GM23248 (cell line): ENCODE measurements at places on chromosomes 5 and 9. TPM values are rescaled to one million over a fixed set of nuclear protein-coding genes. Genes with fewer than 3 reads are reported as not detected.

DNA sequence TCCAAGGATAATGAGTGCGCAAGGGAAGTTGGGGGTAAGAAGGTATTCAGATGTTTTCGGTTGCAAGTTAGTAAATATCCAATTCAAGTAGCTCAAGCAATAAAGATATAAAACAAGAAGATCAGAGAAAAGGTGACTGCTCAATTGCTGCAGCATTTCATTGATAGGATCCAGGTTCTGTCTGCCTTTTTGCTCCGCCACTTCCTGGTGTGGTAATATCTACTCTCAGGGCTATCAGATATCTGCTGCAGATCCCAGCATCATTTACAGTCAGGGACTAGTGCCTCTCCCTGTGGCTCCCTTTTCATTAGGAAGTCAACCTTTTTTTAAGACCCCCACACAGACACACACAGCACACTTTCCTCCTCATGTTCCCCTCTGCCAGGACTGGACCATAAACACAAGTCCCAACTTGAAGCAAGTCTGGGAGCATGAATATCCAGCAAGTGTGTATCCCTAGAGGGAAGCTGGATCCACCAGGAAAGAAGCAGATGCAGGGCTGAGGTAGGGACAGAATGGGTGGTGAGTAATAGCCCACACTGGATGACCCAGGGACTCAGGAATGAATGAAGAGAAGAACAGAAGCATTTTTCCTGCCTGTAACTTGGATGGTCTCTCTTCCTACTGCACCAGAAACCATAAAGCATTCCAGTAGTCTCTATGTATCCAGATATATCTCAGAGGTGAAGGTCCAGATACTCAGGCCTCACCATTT lies 53.7 kb downstream of the ZNF622 start:
- no peaks in the 10 kb centered on the region for H3K36me3 ChIP-seq
- peaks cover 29% of the 10 kb centered on the region for H3K4me1 ChIP-seq
- no peaks in the 10 kb centered on the region for H3K27me3 ChIP-seq
- DNase-seq: peak; percentile 85

GRCh38 chr9:116928289-116928688 lies 241.2 kb downstream of the TRIM32 start:
- 0 out of 2 replicates have a peak, but pooled peaks cover 8% of the 10 kb centered on the region for H3K27me3 ChIP-seq
- no peaks in the 10 kb centered on the region for H3K4me1 ChIP-seq
- H3K36me3 ChIP-seq: no peaks in the 10 kb centered on the region
- no peak overlapping the region for H3K27ac ChIP-seq
- no peak for DNase-seq

CXCL14 gene
- polyA plus RNA-seq: 0.63 and 0.88 TPM in 2 replicates

GRCh38 chr5:160129841-160130240 lies 10.6 kb upstream of the PWWP2A start:
- no peak overlapping the region for H3K4me3 ChIP-seq
- no peak overlapping the region for H3K27ac ChIP-seq
- H3K4me1 ChIP-seq: peaks cover 9% of the 10 kb centered on the region
- DNase-seq: peak; percentile 34
- no peaks in the 10 kb centered on the region for H3K27me3 ChIP-seq

SPATA31A3 gene
- polyA plus RNA-seq: not detected in 2 replicates

DNA sequence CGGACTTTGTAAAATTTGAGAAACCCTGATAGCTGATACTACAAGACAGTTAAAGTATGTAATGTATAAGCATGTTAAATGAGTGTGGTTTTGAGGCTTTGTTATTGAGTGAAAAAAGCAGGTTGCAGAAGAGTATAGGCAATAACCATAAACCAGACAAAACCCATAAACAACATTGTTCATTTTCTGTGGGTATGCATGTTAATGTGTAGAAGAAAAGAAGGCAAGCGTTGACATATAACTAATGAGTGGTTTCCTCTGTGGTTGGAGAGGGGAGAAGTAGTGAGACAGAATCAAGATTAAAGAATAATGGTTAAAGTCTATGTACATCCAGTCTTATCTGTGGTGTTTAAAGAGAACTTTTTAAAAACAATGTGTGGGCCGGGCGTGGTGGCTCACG lies 26.2 kb downstream of the RAD23B start:
- H3K4me1 ChIP-seq: no peaks in the 10 kb centered on the region
- H3K36me3 ChIP-seq: peaks cover 82% of the 10 kb centered on the region
- H3K27ac ChIP-seq: no peak overlapping the region

DNA sequence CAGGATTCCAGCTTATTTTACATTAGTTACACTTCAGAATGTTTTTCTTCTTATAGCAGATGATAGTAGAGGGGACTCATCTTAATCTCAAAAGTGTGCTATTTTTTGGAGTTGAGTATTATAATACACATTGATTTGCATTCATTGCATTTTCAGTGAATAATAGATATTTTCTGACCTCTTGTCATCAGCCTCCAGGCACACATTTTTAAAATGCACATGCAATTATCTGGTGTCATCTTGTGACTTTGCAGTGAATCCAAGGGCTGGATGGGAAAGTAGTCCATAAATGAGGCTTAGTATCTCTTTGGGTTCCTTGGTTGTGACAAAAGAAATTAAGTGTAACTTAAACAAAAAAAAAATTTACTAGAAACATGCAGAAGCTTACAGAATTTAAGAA lies 28.1 kb upstream of the POU4F3 start:
- DNase-seq: no peak
- H3K36me3 ChIP-seq: no peaks in the 10 kb centered on the region
- peaks cover 7% of the 10 kb centered on the region; the same call in 1 of the 2 replicates for H3K27me3 ChIP-seq
- H3K4me3 ChIP-seq: no peak overlapping the region

IFNK gene
- polyA plus RNA-seq: not detected in 2 replicates

- no peak overlapping the region for H3K4me3 ChIP-seq
- peaks cover 60% of the 10 kb centered on the region for H3K36me3 ChIP-seq
- H3K27ac ChIP-seq: no peak overlapping the region
- no peaks in the 10 kb centered on the region for H3K4me1 ChIP-seq
Observed at GRCh38 chr5:150731669-150732242, 27.1 kb downstream of the DCTN4 start.

- no peak overlapping the region for H3K27ac ChIP-seq
- H3K4me1 ChIP-seq: peaks cover 24% of the 10 kb centered on the region
- H3K36me3 ChIP-seq: no peaks in the 10 kb centered on the region
- H3K4me3 ChIP-seq: no peak overlapping the region
- peak; percentile 30 for DNase-seq
Observed at GRCh38 chr5:33734537-33734936, 157.3 kb downstream of the ADAMTS12 start.

DNA sequence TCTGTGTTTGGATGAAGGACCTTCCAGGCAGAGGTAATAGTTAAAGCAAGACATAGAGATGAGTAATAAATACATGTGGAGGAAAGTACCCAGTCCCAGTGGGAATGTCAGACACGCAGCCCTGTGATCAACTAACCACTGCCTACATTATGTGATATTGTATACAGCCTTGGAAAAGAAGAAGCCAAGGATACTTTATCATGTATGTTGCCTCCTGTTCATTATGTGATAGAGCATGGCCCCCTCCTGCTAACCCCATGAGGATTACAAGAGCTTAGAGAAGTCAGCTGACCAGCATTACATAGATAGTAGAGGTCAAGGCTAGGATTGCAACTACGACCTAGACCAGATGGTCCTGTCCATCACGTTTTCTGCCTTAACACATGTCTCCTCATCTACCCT lies 497.0 kb upstream of the TNC start:
- DNase-seq: peak; percentile 54
- no peak overlapping the region for H3K4me3 ChIP-seq
- no peaks in the 10 kb centered on the region for H3K27me3 ChIP-seq

DNA sequence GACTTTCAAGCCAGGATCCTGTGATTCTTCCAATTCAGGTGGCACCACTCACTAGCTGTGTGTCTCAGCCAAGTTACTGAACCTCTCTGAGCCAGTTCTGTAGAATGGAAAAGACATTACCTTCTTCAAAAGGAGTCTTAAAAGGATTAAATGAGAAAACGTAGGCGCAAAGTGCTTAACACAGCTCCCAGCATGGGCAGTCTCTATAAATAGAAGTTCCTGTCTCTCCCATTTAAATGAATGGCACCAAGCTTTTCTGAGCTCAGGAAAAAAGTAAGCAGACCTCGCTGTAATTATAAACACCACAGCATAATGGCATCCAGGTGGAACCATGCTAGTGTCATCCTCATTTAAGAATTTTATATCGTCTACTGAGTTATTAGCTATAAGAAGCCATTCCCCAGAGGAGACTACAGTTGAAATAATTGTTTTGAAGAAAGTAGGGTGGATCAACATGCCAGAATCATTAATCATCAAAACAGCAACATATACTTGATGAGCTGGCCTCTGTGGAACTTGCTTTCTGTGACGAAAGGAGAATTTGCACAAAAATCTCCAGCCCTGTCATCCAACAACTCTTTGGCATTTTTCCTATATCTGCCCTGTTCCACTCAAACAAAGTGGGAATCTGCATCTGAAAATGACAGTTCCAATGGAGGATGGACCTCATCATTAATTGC lies 188.9 kb downstream of the SPOCK1 start:
- peak; percentile 98 for DNase-seq
- H3K4me1 ChIP-seq: peaks cover 38% of the 10 kb centered on the region
- H3K4me3 ChIP-seq: peak overlapping the region; percentile 50
- H3K27me3 ChIP-seq: no peaks in the 10 kb centered on the region
- no peaks in the 10 kb centered on the region for H3K36me3 ChIP-seq

- H3K4me3 ChIP-seq: no peak overlapping the region
- no peaks in the 10 kb centered on the region for H3K27me3 ChIP-seq
- DNase-seq: no peak
- H3K36me3 ChIP-seq: no peaks in the 10 kb centered on the region
Observed at GRCh38 chr5:2550509-2550908, 201.0 kb downstream of the IRX2 start.

- H3K27ac ChIP-seq: no peak overlapping the region
- H3K4me1 ChIP-seq: no peaks in the 10 kb centered on the region
- no peak for DNase-seq
- H3K36me3 ChIP-seq: no peaks in the 10 kb centered on the region
Observed at GRCh38 chr9:127862075-127863011, 7.9 kb upstream of the ENG start.

C9 gene
- 0.06 TPM in 1 of 2 replicates, not detected in the other for polyA plus RNA-seq

DNA sequence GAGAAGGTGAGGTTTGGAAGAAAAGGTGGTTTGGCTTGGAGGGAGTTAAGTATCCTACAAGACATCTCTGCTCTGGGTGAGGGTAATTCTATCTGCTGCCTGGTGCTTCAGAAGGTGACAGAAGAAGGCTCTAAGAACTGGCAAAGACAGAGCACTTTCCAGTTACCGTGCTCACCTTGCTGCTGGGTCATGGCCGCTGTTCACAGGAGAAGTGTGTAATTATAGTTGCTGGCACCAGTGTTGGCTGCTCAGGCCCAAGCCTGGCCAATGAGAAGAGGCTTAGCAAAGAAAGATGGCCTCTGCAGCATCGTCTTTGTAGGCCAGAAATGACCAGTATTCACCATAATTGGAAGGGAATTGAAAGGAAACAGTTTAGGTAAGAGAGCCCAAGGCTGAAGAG lies 37.9 kb upstream of the KLF9 start:
- no peak for DNase-seq
- no peaks in the 10 kb centered on the region for H3K36me3 ChIP-seq
- H3K4me3 ChIP-seq: no peak overlapping the region
- H3K4me1 ChIP-seq: no peaks in the 10 kb centered on the region

IL3 gene
- polyA plus RNA-seq: not detected in 2 replicates

GRCh38 chr9:114469091-114469853 lies 36.0 kb downstream of the WHRN start:
- H3K4me3 ChIP-seq: no peak overlapping the region
- no peaks in the 10 kb centered on the region for H3K4me1 ChIP-seq
- no peak for DNase-seq
- no peaks in the 10 kb centered on the region for H3K36me3 ChIP-seq
- H3K27me3 ChIP-seq: no peaks in the 10 kb centered on the region

DNA sequence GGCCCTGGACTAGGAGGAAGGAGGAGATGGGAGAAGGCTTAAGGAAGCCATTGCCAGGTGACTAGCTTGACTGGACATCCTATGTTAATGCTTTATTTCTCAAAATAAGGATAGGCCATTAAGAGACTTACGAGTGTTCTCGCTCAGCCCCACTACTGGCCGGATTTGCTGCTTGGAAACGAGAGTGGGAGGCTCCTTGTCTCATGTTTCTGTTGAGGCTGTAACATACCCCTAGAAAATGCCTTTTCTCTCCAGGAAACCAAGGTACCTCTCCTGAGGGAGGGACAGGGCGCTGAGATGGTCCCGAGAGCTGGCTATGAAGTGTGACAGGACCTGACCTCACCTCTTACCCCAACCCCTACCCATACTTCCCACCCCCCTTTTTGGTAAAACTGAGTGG lies 60.0 kb downstream of the RALGPS1 start:
- H3K27ac ChIP-seq: no peak overlapping the region

LMAN2 gene
- polyA plus RNA-seq: 303 and 313 TPM in 2 replicates

ARRDC1 gene
- polyA plus RNA-seq: 21.0 and 22.0 TPM in 2 replicates

DNA sequence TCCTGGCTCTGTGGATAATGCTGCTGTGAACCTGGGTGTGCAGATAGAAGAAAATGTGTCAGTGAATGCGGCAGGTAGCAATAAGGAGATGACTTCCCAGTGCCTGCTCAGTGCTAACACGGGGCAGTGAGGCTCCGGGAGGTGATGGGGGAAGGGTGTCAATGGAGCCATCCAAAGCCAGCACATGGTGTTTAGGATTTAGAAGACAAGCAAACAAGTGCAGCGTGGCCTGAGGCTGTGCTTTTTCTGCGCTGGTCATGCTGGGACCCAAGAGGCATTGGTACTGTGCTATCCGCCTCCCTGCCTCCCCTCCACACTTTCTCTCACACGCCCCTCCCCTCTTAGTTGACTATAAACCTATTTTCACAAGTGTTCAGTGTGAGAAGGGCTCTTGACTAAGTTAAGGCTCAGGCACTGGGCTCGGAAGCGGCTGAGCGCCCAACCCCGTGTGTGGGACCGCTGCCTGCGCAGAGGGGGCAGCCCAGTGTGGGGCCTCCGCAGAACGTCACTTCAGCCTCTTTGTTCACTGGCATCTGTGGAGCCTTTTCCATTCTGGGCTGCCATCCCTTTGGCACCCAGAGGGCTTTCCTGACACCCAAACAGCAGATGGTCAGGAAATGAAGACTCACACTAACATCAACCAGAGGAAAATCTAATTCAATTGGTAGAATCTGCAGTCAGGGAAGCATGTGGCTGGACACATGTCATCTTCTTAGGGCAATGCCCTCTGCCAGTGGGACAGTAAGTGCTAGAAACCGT lies 21.8 kb upstream of the NINJ1 start:
- H3K27ac ChIP-seq: no peak overlapping the region
- H3K36me3 ChIP-seq: no peaks in the 10 kb centered on the region
- H3K4me1 ChIP-seq: no peaks in the 10 kb centered on the region
- no peaks in the 10 kb centered on the region for H3K27me3 ChIP-seq

NDOR1 gene
- polyA plus RNA-seq: 7.7 and 8.5 TPM in 2 replicates

DNA sequence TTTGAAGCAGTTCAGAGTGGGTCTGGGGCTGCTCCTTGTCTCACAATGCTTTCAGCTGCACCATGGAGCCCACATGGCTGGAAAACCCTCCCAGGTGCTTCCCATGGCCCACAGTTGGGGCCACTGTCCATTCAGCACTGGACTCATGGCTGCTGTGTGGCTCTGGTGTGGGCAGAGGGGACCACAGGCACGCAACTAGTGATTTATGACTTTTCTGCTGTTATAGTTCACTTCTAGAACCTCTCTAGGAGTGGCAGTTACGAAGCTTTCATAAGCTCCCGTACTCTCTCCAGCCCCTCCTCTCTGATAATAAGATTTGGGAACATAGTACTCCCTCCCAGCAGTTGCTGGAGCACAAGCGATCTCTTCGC lies 29.0 kb downstream of the GLRA1 start:
- H3K36me3 ChIP-seq: no peaks in the 10 kb centered on the region
- no peak overlapping the region for H3K4me3 ChIP-seq
- peak; percentile 8 for DNase-seq
- peaks cover 10% of the 10 kb centered on the region for H3K4me1 ChIP-seq
- no peaks in the 10 kb centered on the region for H3K27me3 ChIP-seq

GRCh38 chr5:75668445-75668844 lies 48.8 kb downstream of the POC5 start:
- H3K4me3 ChIP-seq: no peak overlapping the region
- no peaks in the 10 kb centered on the region for H3K36me3 ChIP-seq
- no peak for DNase-seq
- H3K27ac ChIP-seq: no peak overlapping the region
- no peaks in the 10 kb centered on the region for H3K27me3 ChIP-seq
- H3K4me1 ChIP-seq: no peaks in the 10 kb centered on the region

PTGER4 gene
- polyA plus RNA-seq: 0.41 and 0.46 TPM in 2 replicates

IL6ST gene
- polyA plus RNA-seq: 220 and 242 TPM in 2 replicates
